T-helper 2 cell treated with Interferon-gamma antibody and Interleukin-4, amounts not matched to agents 5 μg/mL and 100 μg/mL, for 36 hours (primary cell): ENCODE measurements at places on chromosomes 11 and 22.

DNA sequence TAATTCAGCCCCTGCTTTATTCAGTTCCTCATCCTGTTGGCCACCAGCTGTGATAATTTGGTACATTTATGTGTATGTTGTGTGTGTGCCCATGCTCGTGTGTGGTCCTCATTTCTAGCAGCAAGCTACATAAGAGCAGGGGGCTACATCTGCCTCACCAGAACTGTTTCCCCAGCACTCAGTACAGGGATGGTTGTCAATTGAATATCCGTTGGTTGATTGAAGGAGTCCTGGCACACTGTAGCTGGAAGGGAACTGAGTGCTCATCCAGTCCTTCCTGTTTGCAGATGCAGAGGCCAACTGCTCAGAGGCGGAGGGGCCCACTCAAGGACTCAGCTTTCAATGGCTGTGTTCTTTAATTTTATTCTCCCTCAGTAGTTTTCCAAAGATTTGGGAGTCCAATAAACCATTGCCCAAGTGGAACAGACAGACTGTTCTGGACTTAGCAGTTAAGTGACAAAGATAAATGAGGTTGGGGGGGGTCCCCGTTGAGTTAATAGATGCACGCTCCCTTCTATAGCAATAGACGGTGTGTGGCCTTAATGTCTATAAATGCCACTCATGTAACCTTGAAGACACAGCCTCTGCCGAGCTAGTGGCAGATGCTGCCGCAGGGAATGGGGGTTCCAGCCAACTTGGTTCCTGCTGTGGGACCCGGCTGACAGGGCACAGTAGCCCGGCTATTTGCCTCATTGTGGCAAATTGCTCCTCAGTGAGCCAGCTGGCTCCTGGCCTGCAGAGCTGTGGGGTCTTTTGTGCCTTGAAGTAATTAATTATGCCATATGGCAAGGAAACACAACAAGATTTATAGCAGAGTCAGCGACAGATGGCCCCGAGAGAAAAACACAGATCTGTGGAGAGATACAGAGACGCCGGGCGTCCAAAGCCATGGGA lies 71.4 kb upstream of the GRK3 start:
- H3K4me1 ChIP-seq = peaks cover 8% of the 10 kb centered on the region
- H3K27ac ChIP-seq = no peak overlapping the region
- H3K27me3 ChIP-seq = no peaks in the 10 kb centered on the region
- no peak for DNase-seq

DNA sequence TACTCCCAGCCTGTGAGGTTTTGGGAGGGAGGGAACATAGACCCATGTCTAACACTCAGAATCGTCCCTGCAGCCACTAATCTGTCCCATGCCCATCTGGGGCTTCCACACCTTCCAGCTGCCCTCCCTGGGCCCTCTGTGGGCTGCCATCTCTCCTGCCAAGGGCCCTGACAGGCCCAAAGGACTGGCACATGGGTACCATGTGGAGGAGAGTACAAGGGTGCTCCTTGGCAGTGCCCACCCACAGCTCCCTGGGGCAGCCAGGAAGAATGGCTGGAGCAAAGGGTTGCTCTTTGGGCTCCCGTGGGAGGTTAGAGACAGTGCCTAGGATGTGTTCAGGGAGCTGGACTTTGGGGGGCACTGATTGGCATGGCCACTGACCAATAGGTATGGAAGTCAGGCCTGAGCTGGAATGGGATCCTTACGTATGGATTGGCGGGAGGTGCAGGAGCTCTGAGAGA lies 56.8 kb downstream of the CD82 start:
- H3K4me3 ChIP-seq = no peak overlapping the region
- no peaks in the 10 kb centered on the region for H3K27me3 ChIP-seq
- no peak overlapping the region for H3K27ac ChIP-seq
- no peak for DNase-seq

GRCh38 chr22:35978889-35979288 lies 49.7 kb downstream of the RBFOX2 start:
- no peak for DNase-seq
- H3K27me3 ChIP-seq = peaks cover 23% of the 10 kb centered on the region
- no peaks in the 10 kb centered on the region for H3K36me3 ChIP-seq
- H3K27ac ChIP-seq = no peak overlapping the region
- no peak overlapping the region for H3K4me3 ChIP-seq
- no peaks in the 10 kb centered on the region for H3K4me1 ChIP-seq

- H3K36me3 ChIP-seq = peaks cover 2% of the 10 kb centered on the region
- no peaks in the 10 kb centered on the region for H3K4me1 ChIP-seq
- H3K27me3 ChIP-seq = no peaks in the 10 kb centered on the region
Observed at GRCh38 chr22:46463435-46464227, 73.8 kb downstream of the CELSR1 start.

DNA sequence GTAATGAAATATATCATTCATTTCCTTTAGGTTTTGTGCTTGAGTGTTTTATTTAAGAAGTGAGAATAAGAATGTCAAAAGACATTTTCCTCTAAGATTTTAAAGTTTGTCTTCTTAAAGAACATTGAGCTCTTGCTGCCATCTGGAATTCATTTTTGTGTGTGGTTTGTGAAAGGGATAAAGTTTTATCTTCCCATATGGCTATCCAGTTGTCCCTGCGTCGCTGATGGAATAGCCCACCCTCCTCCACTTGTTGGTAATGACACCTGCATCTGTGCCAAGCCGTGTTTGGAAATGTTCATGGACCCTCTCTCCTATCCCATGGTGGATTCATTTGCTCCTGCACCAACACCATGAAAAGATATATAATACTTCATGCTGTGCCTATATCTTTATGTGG lies 901.5 kb downstream of the BRD1 start:
- H3K4me3 ChIP-seq = no peak overlapping the region
- H3K27ac ChIP-seq = no peak overlapping the region
- H3K4me1 ChIP-seq = no peaks in the 10 kb centered on the region
- H3K36me3 ChIP-seq = no peaks in the 10 kb centered on the region
- DNase-seq = no peak

- no peaks in the 10 kb centered on the region for H3K36me3 ChIP-seq
- H3K4me1 ChIP-seq = peaks cover 6% of the 10 kb centered on the region
- H3K4me3 ChIP-seq = no peak overlapping the region
- peaks cover 5% of the 10 kb centered on the region for H3K27me3 ChIP-seq
- DNase-seq = no peak
Observed at GRCh38 chr11:47973173-47973572, 7.2 kb upstream of the PTPRJ start.

DNA sequence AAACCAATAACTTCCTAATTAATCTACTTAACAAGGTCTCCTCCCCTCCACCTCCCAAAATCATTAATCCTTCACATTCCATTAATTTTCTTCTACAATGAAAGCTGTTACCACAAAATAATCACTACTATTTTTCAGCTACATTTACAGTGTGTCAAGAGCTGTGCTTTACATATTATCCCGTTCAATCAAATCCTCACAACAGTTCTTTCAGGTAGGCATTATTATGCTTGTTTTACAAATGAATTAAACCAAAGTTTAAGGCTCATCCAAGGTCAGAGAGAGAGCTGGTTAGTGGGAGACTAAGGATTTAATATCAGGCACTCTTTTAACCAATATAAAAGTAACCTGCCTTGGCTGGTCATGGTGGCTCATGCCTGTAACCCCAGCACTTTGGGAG lies 107.4 kb downstream of the SIK3 start:
- H3K4me3 ChIP-seq = no peak overlapping the region
- H3K4me1 ChIP-seq = peaks cover 52% of the 10 kb centered on the region
- no peak for DNase-seq
- peaks cover 1% of the 10 kb centered on the region for H3K36me3 ChIP-seq
- no peaks in the 10 kb centered on the region for H3K27me3 ChIP-seq

DNA sequence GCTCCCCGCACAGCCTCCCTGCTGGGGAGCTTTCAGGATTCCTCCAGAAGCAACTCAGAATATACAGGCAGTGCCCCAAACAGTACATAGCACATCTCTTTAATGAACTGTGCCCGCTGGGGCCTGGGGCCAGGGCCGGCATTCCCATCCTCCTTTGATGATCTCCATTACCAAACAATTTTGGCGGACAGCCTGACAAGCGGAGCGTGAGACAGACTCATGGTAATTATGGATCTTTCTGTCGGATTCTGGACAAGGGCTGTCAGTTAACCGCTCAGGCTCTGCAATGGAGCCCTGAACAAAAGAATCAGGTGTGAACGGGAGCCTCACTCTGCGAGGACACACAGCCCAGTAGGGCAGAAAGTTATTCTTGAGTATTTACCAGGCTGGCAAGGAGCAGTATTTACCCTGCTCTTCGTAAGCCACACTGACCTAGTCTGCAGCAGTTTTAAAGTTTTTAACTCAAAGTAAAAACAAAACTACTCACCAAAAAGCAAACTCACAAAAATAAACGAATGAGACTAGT lies 174.0 kb downstream of the TBC1D22A start:
- H3K4me1 ChIP-seq = peaks cover 14% of the 10 kb centered on the region
- H3K27ac ChIP-seq = no peak overlapping the region
- H3K4me3 ChIP-seq = no peak overlapping the region
- no peaks in the 10 kb centered on the region for H3K27me3 ChIP-seq
- H3K36me3 ChIP-seq = peaks cover 3% of the 10 kb centered on the region
- DNase-seq = no peak

GRCh38 chr11:73950869-73951710 lies at the start of gene DNAJB13:
Gene DNAJB13 (plus strand): TSS chr11:73951026. CDS start chr11:73951070, 44 bp downstream.
- H3K36me3 ChIP-seq = no peaks in the 10 kb centered on the region
- H3K27ac ChIP-seq = no peak within 1 kb of the TSS
- no peaks in the 10 kb centered on the region for H3K27me3 ChIP-seq
- H3K4me1 ChIP-seq = no peaks in the 10 kb centered on the region

DNA sequence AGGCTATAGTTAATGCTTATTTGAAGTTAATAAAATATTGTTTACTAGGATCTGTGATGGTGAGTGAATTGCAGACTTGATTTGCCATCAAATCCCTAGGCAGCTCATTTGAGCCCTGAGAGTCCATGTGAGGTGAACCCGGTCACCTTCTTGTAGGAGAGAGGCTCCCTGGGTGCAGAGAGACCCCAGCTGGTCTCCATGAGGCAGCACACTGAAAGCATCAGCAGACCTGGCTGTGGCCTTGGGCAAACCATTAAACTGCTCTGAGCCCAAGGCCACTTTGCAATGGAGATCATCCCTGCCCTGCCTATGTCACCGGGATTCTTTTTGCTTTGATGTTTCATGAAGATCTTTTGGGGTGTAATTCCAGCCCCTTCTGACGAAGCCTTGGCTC lies 125.2 kb downstream of the MICAL2 start:
- H3K27me3 ChIP-seq = no peaks in the 10 kb centered on the region
- peaks cover 45% of the 10 kb centered on the region for H3K36me3 ChIP-seq
- DNase-seq = peak; percentile 17
- peaks cover 44% of the 10 kb centered on the region for H3K4me1 ChIP-seq

- H3K4me1 ChIP-seq = peaks cover 34% of the 10 kb centered on the region
- no peak for DNase-seq
- H3K36me3 ChIP-seq = no peaks in the 10 kb centered on the region
- no peaks in the 10 kb centered on the region for H3K27me3 ChIP-seq
- no peak overlapping the region for H3K27ac ChIP-seq
Observed at GRCh38 chr11:3849297-3849874, 6.1 kb upstream of the STIM1 start.

DNA sequence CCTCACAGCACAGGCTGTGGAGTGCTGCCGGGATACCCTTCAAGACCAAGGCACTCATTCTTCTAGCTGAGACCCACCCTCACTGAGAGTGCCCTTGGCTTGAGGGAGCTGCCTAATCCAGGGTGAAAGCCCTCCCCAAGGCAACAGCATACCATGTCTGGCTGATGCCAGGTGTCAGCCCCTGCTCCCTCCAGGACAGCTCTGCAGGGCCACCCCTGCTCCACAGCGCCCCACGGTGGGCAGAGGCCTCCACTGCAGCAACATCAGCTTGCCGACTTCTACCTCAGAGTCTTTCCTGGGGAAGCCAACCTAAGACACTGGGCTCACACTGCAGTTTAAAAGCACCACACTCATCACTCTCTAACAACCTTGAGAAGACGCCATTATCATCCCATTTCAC lies 29.0 kb downstream of the TTLL1 start:
- no peaks in the 10 kb centered on the region for H3K4me1 ChIP-seq
- H3K27me3 ChIP-seq = no peaks in the 10 kb centered on the region
- H3K36me3 ChIP-seq = peaks cover 13% of the 10 kb centered on the region
- H3K4me3 ChIP-seq = no peak overlapping the region
- peak; percentile 11 for DNase-seq
- H3K27ac ChIP-seq = no peak overlapping the region

DNA sequence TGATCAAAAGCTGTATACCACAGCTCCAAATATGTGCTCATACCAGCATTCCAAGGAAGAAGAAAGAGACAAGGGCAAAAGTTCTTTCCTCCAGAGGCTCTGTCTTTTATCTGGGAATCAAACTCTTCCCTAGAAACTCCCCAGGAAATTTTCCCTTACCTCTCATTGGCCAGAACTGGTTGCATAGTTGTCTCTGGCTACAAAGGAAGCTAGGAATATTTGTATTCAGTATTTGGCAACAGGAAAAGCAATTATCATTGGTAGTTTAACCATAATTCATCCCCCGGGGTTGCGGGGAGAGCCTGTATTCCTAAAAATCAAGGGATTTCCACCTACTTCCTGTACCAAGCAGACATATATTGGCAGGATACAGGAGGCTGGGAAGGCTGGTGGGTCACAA lies 10.5 kb upstream of the ZFTA start:
- H3K27ac ChIP-seq = no peak overlapping the region
- no peak for DNase-seq
- H3K4me3 ChIP-seq = no peak overlapping the region
- H3K36me3 ChIP-seq = no peaks in the 10 kb centered on the region
- H3K27me3 ChIP-seq = peaks cover 15% of the 10 kb centered on the region

GRCh38 chr11:100687054-100687629 lies at the start of gene ARHGAP42:
Gene ARHGAP42 (plus strand): TSS chr11:100687288. CDS start chr11:100687679, 391 bp downstream.
- H3K36me3 ChIP-seq = no peaks in the 10 kb centered on the region
- peak within 1 kb of the TSS; percentile 82 for H3K4me3 ChIP-seq
- no peak within 1 kb of the TSS for H3K27ac ChIP-seq
- DNase-seq = peak; percentile 48

DNA sequence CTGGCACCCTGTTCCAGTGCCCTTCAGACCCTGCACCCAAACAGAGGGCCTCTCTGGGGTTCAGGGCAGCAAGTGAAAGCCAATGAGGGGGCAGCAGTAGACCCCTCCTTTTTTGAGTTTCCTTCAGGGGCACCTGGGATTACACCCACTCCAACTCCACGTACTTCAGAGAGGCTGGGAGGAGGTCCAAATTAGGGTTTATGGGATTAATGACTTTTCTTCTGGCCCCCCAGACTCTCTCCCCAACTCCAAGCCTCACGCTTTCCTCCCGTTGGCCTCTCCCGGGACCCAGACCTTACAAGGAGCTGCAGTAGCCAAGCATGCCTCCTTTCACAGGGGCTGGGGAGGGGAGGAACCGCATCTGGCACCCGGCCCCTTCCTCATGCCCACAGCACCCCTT lies 101.7 kb downstream of the NECTIN1 start:
- no peak overlapping the region for H3K27ac ChIP-seq
- DNase-seq = no peak
- no peaks in the 10 kb centered on the region for H3K4me1 ChIP-seq
- no peaks in the 10 kb centered on the region for H3K36me3 ChIP-seq
- H3K27me3 ChIP-seq = no peaks in the 10 kb centered on the region

DNA sequence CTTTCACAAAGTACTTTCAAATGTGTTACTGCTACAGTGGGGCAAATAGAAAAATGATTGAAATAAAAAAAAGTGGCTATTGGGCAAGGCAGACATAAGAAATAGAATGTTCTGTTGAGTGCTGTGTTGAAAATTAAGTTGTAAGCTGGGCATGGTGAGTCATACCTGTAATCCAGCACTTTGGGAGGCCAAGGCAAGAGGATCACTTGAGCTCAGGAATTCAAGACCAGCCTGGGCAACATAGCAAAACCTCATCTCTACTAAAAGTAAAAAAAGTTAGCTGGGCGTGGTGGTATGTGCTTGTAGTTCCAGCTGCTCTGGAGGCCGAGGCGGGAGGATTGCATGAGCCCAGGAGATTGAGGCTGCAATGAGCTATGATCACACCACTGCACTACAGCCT lies 26.9 kb upstream of the LDHA start:
- H3K36me3 ChIP-seq = peaks cover 35% of the 10 kb centered on the region
- no peaks in the 10 kb centered on the region for H3K27me3 ChIP-seq
- no peak overlapping the region for H3K4me3 ChIP-seq
